ENCODE measurements at places on chromosomes 3 and 15.

DNA sequence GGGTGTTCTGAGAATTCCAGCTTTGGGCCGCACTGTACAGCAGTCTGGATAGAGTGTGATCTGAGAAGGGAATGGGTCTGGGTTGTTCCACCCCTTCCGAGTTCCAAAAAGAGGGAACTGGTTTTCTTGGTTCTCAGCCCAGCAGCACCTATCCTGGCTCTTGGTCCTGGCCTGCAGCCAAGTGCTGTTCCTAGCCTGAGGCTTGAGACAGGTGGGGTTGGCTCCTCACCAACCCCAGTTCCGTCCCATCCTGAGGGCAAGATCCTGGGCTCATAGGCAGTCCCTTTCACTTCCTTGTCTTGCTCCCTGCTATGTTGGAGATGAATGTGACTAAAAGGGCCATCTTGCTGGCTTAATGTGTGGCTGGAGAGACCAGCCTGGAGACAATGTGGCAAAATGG lies 15.2 kb downstream of the IVD start:
- no peak for DNase-seq

GRCh38 chr3:13201851-13202250 lies 128.6 kb upstream of the IQSEC1 start:
- no peak for DNase-seq

GRCh38 chr15:81258455-81258854 lies 61.8 kb downstream of the IL16 start:
- no peak for DNase-seq

GRCh38 chr15:73265536-73266153 lies 103.1 kb downstream of the HCN4 start:
- peak; percentile 63 for DNase-seq

GRCh38 chr3:173938159-173938558 lies 540.6 kb downstream of the NLGN1 start:
- peak; percentile 79 for DNase-seq

GRCh38 chr15:72156928-72157327 lies 38.7 kb downstream of the SENP8 start:
- no peak for DNase-seq

GRCh38 chr3:149894205-149894604 lies 76.5 kb downstream of the PFN2 start:
- DNase-seq: no peak

Measured in mesenchymal stem cell (in vitro differentiated cells and primary cell).